CD4-positive, alpha-beta T cell treated with Interleukin-12 subunit alpha and Interleukin-12 subunit beta, for 1 hour (primary cell): ENCODE measurements at places on chromosomes 7 and 10.
A peak's percentile ranks its signal among the peaks of the same experiment; 100 is the strongest.

DNA sequence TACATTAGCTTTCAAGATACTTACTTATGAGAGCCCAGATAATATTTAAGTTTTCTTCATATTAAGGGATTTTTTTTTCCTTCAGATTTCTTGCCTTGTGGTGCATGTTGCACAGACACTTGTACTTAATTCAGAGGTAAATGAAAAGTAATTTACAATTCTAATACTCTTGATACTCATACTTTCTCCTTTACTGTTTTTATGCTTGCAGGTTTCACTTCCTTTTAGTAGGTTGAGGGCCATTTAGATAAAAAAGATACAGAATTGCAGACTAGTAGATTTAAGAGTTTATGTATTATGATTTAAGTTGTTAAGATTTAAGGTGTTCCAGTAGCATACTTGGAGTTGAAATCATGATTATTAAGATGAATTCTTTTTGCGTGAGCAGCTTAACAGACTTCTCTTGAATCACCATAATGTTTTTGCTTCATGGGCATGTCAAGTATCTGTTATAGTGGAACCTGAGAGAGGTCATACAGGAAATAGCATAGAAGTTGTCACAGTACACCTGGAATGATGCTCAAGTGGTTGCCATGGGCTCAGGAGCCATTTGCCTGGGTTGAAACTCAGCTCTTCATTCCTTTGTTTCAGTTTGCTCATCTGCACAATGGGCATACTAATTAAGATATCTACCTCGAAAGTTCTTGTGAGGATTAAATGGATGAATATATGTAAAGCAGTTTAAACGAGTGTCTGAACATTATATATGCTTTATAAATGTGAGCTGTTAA, 174.8 kb upstream of the PRPS1L1 start:
- no peak for DNase-seq

GRCh38 chr7:87231711-87232110, 12.2 kb upstream of the TMEM243 start:
- DNase-seq: no peak

DNA sequence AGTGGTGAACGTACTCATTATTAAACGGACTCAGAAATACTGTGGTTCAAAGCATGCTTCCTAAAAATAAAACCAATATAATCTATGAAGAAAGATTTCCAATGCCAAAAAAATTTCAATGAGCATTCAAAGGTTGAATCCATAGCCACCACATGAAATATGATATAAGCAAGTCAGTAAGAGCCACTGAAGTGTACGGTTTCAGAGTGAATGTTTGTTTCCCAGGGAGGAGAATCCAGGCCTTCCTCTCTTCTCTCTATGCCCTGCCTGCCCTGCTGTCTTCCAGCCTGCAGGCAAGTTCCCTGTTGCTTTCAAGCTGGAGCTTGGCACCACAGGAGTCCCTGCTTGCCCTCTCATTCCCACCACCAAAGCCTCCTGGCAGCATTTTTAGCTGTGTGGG, 1171.6 kb upstream of the C7orf33 start:
- no peak for DNase-seq

DNA sequence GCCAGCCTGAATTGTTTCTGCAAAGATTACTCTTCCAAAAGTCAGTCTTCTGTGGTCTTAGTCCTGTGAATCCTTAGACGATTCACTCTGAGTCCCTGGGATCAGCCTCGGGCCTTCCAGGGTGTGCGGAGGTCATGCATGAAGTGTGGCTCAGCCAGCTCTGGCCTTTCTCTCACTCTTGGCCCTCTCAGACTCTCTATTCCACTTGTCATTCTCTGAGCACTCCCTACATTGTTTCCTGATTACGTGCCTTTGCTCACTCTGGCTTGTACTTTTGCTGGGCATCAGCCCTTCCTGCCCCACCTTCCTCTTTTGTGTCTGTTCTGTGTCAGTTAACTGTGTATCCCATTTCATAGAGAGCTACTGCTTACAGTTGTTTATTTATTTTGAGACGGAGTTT, 36.0 kb downstream of the CCNY start:
- DNase-seq: no peak

DNA sequence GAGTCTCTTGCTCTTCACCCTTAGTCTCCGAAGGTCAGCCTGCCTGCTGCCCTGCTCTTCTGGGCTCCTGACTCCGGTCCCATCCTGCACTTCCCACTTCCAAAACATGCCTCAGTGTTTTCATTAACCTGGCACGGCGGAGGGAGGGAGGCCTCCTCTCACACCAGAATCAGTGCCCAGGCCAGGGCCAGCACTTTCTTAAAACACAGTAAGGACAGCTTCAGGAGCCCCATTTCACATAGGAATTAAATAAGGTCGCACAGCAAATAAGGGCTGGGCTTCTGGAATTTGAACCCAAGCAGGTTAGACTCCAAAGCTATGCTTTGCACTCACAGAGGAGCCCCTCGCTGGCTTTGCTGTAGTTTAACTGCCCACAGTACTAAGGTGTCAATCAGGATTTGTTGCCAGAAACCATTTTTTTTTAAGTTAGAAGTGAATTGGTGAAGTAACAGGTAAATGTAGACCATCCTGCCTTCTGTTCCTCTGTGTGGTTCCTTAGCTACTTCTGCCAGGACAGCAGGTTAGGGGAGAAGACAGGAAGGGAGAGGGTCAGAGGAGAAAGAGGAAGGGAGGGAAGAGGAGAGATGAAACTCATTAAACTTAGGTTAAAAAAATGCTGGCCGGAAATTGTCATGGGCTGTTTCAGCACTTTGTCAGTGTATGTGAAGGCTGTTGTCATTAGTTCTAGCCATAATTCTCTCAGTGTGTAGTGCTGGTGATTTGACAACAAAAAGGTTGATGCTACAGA, 1.1 kb downstream of the RASSF4 start:
- DNase-seq: no peak

GRCh38 chr10:11441151-11441535, 170.3 kb downstream of the USP6NL start:
- DNase-seq: no peak

DNA sequence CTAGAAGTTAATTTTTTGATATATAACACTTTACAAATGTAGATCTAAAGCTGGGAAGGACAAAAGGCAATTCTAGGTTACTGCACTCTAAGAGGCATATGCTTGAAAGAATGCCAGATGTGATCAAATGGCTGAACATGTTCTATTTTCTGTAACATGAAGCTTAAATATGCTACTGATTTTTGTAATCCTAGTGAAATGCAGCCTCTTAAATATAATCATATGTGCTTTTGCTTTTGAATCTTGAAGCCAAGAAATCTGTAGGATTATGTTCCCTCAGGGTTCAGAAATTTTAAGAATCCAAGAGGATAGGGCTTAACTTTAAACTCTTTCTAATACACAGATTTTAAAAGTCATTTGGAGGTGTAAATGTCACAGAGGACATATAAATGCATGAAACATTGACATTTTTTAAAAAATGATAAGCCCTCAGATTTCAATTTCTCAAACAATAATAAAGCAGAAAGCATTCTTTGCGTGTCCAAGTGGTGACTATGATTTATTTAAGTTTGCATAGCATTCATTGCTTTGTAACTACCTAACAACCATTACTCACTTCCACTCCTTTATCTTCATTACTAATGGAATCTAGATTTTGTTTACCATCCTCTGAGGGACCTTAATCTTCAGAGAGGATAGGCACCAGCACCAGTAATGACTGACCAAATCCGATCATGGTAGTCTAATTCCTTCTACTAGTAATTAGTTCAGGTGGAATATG, 170.4 kb downstream of the MAGI2 start:
- no peak for DNase-seq

DNA sequence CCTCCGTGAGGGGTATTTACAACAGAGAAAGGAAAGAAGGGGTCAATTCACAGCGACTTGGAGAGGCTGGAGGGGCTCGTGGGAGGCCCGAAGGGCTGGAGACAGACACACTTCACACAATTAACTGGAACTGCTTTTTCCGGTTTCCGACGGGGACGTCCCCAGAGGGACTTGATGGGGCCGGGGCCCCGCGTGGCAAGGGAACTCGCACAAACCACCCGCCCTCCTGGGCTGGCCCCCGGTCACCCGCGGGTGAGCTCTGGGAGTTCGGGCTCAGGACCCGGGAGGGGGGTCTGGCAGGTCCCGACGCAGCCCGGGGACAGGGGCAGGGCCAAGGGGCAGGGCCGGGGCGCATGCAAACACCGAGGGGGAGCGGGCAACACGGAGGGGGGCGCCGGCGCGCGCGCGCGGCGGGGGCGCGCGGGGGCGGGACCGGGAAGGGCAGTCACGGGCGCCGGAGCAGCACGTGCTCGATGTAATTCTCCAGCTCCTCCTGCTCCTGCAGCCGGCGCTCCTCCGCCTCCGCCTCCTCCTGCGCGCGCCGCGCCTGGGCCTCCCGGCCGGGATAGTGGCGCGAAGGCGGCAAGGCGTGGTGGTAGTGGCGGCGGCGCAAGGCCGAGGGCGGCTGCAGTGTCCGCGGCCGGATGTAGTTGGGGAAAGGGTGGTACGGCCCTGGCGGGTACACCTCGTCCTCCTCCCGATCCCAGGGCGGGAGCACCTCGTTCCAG, 2.7 kb downstream of the VGF start:
- no peak for DNase-seq

- DNase-seq: no peak
Observed at GRCh38 chr7:43764807-43765491, 6.5 kb downstream of the BLVRA start.

- DNase-seq: no peak
Observed at GRCh38 chr10:98536551-98536950, 89.8 kb upstream of the HPS1 start.

DNA sequence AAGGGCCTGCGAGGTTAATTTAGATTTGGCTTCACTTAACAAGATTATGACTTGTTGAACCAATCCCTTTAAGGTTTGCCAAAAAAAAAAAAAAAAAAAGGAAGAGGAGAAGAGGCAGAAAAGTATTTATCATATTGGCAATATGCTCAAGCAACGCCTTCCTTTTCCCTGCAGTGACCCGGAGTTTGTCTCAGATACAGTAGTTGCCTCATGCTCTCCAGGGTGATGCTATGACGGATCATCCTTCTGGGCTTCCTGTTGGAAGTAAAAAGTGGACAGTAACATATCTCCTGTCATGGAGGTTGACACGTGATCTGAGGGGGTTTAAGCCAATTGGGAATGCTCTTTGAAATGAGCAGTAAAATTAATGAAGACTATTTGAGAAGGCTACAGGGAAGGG, 117.3 kb downstream of the BMPER start:
- no peak for DNase-seq

DNA sequence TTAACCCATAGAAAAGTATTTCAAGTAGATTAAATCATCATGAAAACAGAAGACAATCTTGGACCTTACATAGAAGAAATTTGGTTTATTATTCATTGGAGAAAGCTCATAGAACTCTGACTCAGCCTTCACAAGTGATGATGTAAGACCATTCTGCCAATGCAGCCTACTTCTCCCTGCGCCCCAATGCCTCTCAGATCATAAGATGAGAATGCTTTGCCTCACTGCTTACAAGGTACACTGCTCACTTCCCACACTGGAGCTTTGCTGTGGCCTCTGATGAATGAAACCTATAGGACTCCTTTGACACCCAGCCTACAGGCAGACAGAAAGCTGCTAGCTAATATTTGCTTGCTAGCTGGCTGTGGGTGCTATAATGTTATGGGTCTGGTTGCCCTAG, 569.4 kb upstream of the STEAP1 start:
- no peak for DNase-seq

GRCh38 chr10:103629581-103629980, 136.1 kb downstream of the NEURL1 start:
- DNase-seq: no peak

DNA sequence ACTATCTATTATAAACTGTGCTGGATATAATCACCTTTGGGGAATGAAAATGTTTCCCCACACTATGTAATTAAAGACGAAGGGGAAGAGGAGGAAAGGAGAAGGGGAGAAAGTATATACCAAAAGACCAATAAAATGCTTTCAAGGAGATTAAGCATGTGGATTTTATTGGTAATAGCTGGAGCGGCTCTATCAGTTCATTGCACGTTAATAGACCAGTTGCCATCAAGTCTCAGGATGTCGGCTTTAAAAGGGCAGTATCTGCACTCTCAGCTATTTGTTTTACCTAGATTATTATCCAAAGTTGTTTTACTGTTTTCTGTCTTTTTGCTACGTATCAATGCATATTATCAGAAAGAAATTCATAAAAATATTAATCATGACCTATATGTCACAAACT, 9.0 kb downstream of the ETV1 start:
- DNase-seq: no peak

GRCh38 chr10:33661580-33662336, 327.3 kb upstream of the NRP1 start:
- peak; percentile 4 for DNase-seq

DNA sequence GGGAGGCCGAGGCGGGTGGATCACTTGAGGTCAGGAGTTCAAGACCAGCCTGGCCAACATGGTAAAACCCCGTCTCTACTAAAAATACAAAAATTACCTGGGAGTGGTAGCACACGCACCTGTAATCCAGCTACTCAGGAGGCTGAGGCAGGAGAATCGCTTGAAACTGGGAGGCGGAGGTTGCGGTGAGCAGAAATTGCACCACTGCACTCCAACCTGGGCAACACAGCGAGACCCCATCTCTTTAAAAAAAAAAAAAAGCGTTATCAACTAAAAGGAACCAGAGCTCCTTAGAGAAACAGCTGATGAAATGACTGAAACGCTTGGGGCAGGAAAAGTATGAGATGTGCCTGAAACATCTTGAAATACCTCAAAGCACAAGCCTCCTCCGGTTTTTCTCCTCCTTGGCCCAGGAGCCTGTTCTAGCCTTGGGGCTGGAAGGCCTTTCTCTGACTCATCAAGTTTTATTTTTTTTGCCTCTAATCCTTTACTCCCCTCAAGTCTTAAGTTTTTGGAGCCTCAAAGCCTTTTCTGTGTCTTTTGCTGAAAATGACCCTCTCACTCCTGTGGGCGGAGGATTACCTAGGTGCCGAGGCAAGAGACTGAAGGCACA, 2.6 kb upstream of the METTL27 start:
- DNase-seq: no peak

DNA sequence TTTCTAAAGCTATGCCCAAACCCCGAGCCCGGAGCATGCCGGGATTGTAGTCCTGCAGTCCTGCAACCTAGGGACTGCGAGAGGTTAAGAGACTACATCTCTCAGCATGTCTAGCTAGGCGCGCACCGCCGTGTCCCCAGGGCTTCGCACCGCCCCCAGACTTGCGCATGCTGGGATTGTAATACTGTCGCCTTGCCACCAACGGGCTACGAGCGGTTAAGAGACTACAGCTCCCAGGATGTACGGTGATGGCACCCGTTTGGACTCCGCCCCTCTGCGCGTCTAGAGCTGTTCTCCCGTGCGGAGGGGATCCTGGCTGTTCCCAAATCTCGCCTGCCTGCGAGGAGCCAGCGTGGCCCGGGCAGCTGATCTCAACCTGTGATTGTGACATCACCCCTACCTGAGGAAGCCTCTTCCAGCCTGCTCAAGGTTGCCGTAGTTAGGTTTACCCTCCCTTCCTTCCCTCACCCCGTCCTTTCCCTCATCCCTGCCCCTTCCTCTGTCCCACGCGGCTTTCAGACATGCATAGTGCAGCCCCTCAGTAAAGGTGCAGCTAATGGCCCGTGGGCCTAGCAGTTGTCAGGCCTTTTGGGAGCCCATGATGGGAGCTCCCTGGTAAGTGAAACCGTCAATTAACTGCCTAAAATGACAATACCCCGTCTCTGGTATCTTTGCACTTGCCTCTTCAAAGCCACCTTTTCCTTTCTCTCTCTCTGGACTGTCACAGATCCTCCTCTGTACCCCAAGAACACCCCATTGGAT, 6.3 kb upstream of the ZNF736 start:
- DNase-seq: peak; percentile 95
